CD4-positive, alpha-beta memory T cell (primary cell): ENCODE measurements at places on chromosomes 7 and 10. TPM values are rescaled to one million over a fixed set of nuclear protein-coding genes. Genes with fewer than 3 reads are reported as not detected.

The ELFN1 gene
- not detected for polyA plus RNA-seq

The ANTXRL gene
- polyA plus RNA-seq: not detected

The PSMC2 gene
- polyA plus RNA-seq: 133 TPM

The OR2A7 gene
- polyA plus RNA-seq: not detected

The CLRN3 gene
- polyA plus RNA-seq: not detected

The FAS gene
- 50.6 TPM for polyA plus RNA-seq

The C10orf67 gene
- polyA plus RNA-seq: 0.16 TPM

The MYH16 gene
- not detected for polyA plus RNA-seq

The CYP2C19 gene
- not detected for polyA plus RNA-seq

The ITPRID1 gene
- polyA plus RNA-seq: not detected

The SORCS3 gene
- polyA plus RNA-seq: 0.21 TPM

The ACSL5 gene
- polyA plus RNA-seq: 62.2 TPM

The CALHM3 gene
- not detected for polyA plus RNA-seq

The LRRTM3 gene
- polyA plus RNA-seq: not detected

The CNTNAP2 gene
- polyA plus RNA-seq: 0.50 TPM

The FGFR2 gene
- polyA plus RNA-seq: not detected

The OLAH gene
- 0.20 TPM for polyA plus RNA-seq

The PODXL gene
- polyA plus RNA-seq: 1.2 TPM

The KIF20B gene
- polyA plus RNA-seq: 15.8 TPM

The DGKI gene
- not detected for polyA plus RNA-seq

The GPR37 gene
- not detected for polyA plus RNA-seq

The COL26A1 gene
- not detected for polyA plus RNA-seq

The HMX3 gene
- polyA plus RNA-seq: not detected
